IPS-NIHi11 (cell line): ENCODE measurements at places on chromosomes 2 and 18.

DNA sequence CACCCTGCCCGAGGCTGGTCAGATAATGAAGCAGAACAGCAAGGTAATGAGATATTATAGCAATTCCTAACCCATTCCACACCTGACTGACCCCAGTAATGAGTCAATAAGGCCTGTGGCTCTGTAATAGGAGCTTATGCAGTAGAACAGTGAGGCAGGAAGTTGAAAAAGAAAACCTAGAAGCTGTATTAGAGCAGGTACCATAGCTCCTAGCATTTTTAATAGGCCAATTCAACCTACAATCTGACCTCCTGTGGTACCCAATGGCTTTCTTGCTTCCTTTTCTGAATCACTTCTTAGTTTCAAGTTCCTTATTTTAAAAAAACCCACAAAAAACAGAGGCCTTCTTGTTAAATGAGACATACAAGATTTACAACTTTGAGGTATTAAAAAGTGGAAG, 43.6 kb upstream of the MAP2 start:
- DNase-seq: peak; percentile 23

DNA sequence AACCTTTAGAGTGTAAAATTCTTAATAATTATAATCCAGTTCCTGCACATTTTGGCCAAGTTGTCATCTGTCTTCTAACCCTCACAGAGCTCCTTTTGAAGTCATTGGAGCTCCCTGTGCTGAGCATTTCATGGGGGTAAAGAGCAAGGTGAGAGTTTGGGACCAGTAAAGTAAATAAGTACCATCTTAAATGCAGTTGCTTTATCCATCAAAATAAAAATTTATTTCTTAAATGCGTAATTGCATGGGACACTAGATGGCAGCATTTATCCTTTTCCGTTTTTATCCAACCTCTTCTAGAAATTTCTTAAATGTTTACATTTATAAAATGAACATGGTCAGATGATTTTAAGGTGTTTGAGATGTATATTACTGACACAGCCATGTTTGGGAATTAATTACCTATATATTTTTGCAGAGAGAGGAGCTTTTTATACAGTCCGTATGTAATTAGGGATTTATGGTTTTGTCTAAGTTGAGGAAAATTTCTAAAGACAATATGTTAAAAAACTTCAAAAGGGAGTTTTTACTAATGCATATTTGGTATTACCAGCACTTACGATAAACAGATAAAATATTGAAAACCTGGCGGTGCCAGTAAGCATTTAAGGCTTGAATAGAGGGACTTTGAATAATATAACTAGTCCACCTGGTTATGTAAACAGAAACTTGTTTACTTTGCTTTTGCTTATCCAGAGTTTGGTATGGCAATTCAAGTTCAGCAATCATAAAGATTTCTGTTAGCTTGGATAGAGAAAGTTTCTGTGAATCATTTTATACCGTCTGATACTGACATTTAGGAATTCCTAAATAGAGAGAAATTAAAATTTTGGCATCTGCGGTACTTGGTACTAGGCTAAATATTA, 54.5 kb downstream of the ACSL3 start:
- DNase-seq: no peak

GRCh38 chr2:33655626-33656320, 56.7 kb upstream of the FAM98A start:
- DNase-seq: no peak

- peak; percentile 11 for DNase-seq
Observed at GRCh38 chr2:142974288-142975024, 97.0 kb downstream of the KYNU start.

GRCh38 chr2:85009019-85009618, 38.2 kb downstream of the KCMF1 start:
- DNase-seq: no peak
